ENCODE measurements at places on chromosomes 7 and 10.

GRCh38 chr7:52917982-52918578 lies 117.4 kb upstream of the POM121L12 start:
- DNase-seq, result no peak

GRCh38 chr7:19772306-19772705 lies 1.1 kb downstream of the TMEM196 start:
- DNase-seq, result no peak

- DNase-seq, result no peak
Measured at GRCh38 chr10:65943451-65943850, 982.4 kb upstream of the LRRTM3 start.

GRCh38 chr10:282294-283139 lies 147.3 kb downstream of the ZMYND11 start:
- peak; percentile 74 for DNase-seq

GRCh38 chr7:151381348-151382078 lies 28.3 kb downstream of the WDR86 start:
- no peak for DNase-seq

- no peak for DNase-seq
Measured at GRCh38 chr7:2120251-2120660, 112.5 kb downstream of the MAD1L1 start.

DNA sequence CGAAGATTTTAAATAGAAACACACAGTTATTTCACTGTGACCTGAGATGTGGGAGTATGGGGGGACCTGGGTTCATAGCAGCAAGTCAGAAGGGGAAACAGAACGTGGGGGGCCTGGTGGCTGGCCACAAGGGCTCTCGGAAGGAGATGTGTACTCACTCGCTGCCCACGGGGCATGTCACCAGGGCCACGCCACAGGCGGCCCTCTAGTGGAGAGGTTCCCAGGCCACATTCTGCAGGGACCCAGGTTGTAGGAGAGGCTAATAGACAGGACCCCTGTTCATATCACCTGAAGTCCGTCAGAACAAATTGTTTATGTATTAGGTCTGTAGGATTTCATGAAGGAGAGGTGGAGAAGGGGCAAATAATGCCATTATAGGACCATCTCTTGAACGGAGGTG lies 25.1 kb upstream of the SVOPL start:
- no peak for DNase-seq

- DNase-seq, result peak; percentile 38
Measured at GRCh38 chr7:111827863-111828504, 265.7 kb upstream of the IMMP2L start.

GRCh38 chr7:48244864-48245271 lies 73.6 kb downstream of the ABCA13 start:
- DNase-seq, result peak; percentile 67

GRCh38 chr7:142880876-142881505 lies 4.6 kb downstream of the TRPV6 start:
- DNase-seq, result peak; percentile 24

DNA sequence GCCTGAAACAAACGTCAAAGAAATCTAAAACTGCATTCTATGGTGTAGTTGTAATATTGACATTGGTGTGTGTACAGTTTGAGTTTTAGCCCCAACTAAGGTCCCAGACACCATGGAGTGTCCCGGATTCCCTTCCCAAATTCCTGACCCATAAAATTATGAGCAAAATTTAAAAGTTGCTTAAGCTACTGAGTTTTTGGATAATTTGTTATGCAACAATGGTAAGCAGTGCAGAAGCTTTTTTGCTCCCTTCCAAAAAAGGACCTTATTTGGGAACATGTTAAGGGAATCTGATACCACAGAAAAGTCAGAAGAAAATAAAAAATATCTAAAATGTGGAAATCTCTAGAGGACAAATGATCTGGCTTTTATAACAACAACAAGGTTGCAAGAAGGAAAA lies 63.3 kb upstream of the KMT2E start:
- DNase-seq, result no peak

Measured in amniotic epithelial cell (primary cell).